ENCODE measurements at places on chromosomes 3 and 15.

GRCh38 chr3:56855856-56856512 is 54.2 kb upstream of the ARHGEF3 start:
- no peak for DNase-seq

GRCh38 chr15:67322481-67322880 is 67.9 kb downstream of the IQCH start:
- DNase-seq: no peak

GRCh38 chr3:164730815-164731360 is 347.4 kb downstream of the SI start:
- DNase-seq: no peak

- DNase-seq: no peak
These were observed 13.0 kb downstream of the SCN5A start for GRCh38 chr3:38636464-38636863.

- no peak for DNase-seq
These were observed 61.3 kb downstream of the LSM3 start for GRCh38 chr3:14239940-14240339.

GRCh38 chr3:149820183-149820582 is 7.2 kb downstream of the RNF13 start:
- no peak for DNase-seq
